Activated CD4-positive, alpha-beta T cell treated with anti-CD3 and anti-CD28 coated beads, Interleukin-2, amount 50 U/mL, for 1 hour (primary cell): ENCODE measurements at places on chromosomes 4 and X.

DNA sequence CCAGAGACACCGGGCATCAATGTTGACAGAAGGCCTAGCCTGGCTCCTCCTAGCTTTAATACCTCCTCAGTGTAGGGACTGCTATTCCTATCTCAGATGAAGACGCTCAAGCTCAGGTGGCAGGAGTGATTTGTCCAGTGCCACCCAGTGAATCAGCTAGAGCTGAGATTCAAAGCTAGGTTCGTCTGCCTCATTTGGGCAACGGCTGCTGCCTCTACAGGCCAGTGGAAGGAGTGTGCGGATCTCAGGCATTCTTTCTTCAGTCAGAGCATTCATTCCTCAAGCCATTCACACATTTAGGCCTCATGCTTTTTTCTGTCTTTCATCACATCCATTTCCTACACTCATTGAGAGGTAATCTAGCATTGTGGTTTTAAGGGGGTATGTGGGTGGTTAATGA is 7.3 kb downstream of the TSR2 start:
- DNase-seq, result no peak

DNA sequence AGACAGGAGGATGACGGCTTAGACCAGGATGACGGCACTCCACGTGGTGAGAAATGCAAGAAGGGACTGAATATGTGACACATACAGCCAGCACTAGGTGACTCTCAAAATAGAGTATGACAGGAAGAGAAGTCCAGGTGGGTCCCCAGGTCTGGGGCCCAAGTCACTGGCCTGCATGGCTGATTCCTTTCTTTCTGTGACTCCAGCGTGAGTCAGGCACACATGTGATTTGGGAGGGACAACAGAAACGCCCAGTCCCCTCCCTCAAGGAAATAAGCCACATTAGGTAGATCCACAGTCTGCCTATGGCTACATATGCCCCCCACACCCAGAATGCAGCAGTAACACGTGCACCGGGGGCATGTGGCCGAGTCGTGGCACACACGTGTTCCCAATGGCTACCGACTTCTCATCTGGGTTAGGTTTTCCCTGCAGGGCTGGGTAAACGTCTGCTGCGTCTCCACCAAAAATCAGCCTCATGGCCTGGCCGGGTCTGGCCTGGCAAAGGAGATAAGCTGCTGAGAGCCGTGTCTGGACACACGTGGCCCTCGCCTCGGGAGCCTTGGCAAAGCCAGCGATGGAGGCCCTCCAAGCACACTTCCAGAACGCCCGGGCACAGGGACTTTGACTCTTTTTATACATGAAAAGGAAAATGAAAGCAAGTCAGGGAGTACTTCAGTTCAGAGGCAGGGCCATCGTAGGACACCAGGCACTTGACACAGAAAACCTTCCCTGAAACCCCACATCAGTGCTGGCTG is 19.3 kb downstream of the SEL1L3 start:
- DNase-seq, result no peak

DNA sequence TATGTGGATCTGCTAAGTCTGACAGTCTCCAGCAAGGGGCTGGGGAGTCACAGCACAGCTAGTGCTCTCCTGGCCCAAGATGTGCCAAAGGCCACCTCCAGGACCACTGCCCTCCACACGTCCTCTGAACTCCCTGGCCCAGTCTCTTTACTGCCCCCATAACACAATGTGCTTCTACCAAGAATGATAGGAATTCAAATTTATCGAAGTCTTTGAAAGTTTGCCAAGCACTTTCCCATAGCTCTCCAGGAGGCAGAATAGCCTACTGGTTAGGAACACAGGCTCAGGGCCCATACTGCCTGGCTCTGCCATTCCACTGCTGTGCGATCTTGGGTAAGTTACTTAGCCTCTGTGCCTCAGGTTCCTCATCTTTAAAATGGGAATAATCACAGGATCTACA is 86.7 kb downstream of the NHSL2 start:
- no peak for DNase-seq

GRCh38 chrX:40003428-40004245 is 94.1 kb downstream of the BCOR start:
- no peak for DNase-seq

DNA sequence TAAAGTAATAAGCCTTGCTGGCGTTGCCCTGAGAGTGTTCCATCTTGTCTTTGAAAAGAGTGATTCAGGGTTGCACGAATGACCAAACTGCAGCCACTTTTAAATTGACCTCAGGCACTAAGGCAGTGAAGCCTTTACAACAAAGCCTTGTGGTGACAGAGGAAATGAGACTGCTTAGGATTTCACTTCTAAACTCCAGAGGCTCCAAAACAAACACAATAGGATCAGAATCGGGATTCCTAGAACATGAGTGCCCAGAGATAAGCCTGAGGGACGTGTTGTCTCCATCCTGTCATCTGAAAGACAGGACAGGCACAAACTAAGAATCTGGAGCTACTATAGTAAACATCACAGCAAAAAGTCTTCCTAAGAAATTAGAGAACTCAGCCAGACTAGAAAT is 405.2 kb downstream of the PPARGC1A start:
- DNase-seq, result no peak

DNA sequence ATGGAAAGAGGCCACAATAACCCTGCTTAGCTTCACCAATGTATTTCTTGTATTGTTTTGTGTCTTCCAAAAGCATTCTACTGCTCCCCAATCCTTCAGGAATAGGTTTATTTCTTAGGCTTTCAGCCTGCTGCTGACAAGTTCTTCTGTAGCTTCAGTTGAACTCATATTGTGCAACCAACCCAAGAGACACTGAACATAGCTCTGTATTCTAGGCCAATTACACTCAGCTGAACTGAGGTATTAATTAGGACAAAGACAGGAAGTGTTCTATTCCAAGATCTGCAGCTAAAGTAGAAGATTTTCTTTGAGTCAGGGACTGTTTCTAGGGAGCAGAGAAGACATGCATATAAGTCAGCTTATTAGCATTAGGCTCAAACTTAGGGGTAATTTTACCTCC is 151.8 kb downstream of the LHFPL1 start:
- DNase-seq, result no peak

DNA sequence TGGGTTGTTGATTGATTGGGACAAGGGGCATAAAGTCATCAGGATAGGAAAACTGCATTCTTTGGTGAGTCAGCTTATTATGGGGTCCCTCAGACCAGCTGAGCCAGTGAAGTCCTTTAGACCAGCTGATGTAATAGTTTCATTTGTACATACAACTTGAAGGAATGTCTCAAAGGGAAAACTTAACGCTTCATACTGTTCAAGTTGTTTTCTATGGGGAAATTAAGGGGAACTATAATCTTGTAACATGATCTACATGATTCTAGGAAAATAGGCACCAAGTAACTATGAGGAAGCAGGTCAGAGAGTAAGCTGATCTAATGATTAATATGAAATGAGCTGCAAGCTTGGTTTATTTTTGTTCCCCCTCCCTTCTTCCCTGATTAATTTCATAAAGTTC is 175.1 kb upstream of the GRID2 start:
- DNase-seq, result no peak

- no peak for DNase-seq
Observed at GRCh38 chrX:47940448-47940847, 63.3 kb downstream of the ZNF182 start.

GRCh38 chr4:125091-125771 is 930 bp downstream of the ZNF718 start:
- peak; percentile 25 for DNase-seq

DNA sequence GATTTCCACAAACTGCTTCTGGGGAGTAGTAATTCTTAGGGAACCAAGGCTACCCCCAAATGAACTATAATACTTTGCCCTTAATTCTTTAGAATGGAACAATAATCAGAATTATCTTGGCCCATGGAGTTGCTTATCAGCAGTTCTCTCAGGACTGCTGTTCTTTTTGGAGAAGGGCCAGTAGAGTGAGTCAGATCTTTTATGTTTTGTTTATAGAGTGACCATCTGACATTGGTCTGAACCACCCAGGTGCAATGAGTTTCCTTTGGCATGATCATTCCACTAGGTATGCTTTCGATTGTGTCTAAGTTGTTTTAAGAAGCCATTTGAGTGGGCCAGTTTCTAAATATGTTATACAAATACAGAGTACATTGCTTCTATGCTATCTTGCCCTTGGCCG is 31.8 kb downstream of the PRRG1 start:
- DNase-seq, result no peak

DNA sequence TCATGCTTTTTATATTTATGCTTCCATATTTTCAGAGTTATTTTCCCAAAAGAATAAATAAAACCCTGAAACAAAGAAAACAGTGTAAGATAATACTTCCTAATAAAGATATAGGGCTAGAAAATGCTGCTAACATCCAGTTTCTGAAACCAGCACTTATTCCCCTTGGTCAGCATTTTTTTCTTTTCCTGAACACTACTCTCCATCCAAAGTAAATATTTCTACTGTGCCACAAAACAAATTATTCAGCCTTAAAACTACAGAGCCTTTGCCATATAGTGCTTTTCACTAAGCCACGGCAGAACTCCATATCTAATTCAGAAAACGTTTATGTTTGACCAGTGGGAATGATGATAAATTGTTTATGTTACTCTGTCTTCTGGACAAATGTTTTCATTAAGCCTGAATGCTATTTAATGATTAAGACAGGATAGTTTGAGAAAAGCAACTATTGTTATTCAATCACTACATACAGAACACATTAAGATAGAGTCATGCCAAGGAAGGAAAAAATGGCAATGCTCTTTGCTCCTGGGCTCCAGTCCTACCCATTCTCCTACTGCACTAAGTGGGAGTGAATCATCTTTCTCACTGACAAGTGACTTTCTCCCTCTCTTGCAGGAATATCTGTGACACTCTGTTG is 723.9 kb downstream of the FAT4 start:
- no peak for DNase-seq

GRCh38 chrX:19382555-19383145 is 38.9 kb downstream of the PDHA1 start:
- DNase-seq, result peak; percentile 48

DNA sequence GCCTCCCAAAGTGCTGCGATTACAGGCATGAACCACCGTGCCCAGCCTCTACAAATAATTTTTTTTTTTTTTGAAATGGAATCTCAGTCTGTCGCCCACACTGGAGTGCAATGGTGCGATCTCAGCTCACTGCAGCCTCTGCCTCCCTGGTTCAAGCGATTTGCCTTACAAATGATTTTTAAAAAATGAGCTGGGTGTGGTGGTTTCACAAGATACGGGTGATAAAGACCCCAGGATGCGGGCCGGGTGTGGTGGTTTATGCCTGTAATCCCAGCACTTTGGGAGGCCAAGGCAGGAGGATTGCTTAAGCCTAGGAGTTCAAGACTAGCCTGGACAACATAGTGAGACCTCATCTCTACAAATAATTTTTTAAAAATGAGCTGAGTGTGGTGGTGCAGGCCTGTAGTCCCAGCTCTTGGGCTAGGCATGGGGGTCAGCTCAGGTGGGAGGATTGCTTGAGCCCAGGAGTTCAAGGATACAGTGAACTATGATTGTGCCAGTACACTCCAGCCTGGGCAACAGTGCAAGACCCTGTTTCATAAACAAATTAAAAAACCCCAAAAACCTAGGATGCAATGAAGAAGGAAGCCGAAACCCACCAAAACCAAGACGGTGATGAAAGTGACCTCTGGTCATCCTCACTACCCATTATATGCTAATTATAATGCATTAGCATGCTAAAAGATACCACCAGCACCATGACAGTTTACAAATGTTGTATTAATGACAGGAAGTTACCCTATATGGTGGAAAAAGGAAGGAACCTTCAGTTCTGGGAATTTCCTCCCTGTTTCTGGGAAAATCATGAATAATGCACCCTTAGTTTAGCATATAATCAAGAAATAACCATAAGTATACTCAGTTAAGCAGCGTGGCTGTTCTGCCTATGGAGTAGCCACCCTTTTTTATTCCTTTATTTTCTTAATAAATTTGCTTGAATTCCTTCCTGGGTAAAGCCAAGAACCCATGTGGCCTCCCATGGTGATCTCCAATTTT is 27.7 kb downstream of the PDGFRA start:
- DNase-seq, result no peak

DNA sequence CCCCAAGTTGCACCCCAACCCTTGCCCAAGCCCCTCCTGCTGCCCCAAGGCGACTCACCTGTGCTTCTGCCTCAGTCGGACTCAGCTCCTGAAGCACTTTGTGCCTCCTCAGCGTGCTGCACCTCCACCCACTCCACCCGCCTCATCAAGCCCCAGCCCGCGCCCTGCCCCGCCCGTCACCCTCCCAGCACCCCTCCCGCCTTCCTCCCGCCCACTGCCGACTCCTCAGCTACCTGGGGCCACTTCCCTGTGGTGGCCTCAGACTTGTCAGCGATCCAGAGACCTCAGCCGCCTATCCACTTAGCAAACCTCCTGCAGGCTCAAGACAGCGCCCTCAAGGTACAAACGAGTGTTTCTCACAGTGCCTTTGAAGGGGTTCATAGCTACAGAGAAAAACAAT is 19.6 kb upstream of the IQCM start:
- no peak for DNase-seq

DNA sequence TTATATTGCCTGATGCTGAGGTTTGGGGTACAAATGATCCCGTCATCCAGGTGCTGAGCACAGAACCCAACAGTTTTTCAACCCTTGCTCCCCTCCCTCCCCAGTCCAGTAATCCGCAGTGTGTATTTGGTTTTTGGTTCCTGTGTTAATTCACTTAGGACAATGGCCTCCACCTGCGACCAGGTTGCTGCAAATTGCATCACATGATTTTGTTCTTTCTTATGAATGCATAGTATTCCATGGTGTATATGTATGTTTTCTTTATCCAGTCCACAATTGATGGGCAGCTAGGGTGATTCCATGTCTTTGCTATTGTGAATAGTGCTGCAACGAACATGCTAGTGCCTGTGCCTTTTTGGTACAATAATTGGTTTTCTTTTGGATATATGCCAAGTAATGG is 25.4 kb downstream of the GABRQ start:
- no peak for DNase-seq

DNA sequence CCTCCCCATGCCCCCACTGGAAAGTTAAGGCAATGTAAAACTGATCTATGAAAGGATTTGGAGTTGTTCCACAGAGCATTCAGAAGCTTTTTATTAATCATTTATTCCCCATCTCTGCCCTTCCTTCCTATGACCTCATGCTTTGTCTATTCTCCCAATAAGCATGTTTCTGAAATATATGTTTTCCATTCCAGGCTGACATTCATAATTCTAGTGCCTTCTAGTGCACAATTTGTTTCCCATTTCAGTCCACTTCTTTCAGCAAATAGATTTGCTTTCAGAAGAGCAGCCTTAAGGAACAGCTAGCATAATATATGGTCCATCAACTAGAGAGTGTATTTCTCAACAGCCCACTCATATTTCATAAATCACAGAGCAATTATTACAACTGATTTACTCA is 77.1 kb upstream of the ATXN3L start:
- no peak for DNase-seq

- no peak for DNase-seq
Observed at GRCh38 chrX:51852096-51852495, 41.3 kb upstream of the MAGED1 start.
